Stimulated activated CD4-positive, alpha-beta T cell treated with anti-CD3 and anti-CD28 coated beads, Interleukin-12 subunit alpha, Interleukin-12 subunit beta, amount 100 ng/mL, for 4 hours (primary cell): ENCODE measurements at places on chromosomes 6 and 20.

- no peak for DNase-seq
Measured at GRCh38 chr6:46901882-46902314, 19.8 kb downstream of the ADGRF5 start.

DNA sequence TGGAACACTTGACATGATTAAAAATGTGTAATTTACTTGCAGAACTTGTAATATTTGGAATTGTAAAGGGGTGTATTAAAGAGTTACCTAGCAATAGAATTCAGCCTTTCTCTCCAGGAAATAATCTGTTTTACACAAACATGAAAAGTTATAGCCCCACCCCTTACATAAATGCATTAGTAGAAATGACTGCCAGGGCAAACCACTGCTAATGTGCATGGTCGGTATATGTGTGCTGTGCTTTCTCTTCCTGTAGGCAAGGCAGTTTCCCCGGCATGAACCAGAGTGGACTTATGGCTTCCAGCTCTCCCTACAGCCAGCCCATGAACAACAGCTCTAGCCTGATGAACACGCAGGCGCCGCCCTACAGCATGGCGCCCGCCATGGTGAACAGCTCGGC lies 156.5 kb downstream of the TMEM242 start:
- no peak for DNase-seq

DNA sequence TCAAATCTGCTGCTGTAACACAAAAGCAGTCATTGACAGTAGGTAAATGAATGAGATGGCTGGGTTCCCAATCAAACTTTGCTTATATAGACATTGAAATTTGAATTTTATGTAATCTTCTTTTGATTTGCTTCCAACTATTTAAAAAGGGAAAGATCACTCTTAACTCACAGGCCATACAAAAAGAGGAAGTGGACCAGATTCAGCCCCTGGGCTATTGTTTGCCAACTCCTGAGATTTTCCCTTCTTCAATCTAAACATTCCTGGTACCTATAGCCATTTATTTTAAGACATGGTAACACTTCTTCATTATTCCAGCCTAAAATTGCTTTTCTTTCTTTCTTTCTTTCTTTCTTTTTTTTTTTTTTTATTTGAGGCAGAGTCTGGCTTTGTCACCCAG lies 260.6 kb downstream of the TFAP2A start:
- DNase-seq = no peak

GRCh38 chr6:134422426-134423231 lies 104.7 kb upstream of the SGK1 start:
- DNase-seq = no peak

DNA sequence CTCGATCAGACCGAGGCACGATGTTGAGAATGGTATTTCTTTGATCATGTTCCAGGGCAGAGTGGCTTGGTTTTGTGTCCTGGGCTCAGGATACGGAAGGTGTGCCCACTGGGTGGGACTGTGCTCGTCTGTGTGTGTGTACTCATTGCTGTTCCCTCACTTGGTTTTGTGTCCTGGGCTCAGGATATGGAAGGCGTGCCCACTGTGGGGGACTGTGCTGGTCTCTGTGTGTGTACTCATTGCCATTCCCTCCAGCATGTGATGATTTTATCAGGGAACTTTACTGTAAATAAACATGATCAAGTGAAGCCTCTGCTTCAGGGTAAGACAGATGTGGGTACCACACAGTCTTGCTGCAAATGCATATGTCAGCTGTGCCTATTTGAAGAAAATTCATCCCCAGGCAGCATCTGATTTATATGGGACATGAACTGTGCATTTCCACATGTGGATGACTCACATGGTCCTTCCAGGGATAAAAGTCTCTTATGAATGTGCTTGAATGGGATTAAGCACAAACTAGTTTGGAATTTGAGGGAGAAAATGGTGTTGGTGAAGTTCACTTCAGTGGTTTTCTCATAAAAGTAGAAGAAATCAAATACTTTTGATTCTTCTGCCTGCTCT lies 274.3 kb downstream of the QKI start:
- no peak for DNase-seq

DNA sequence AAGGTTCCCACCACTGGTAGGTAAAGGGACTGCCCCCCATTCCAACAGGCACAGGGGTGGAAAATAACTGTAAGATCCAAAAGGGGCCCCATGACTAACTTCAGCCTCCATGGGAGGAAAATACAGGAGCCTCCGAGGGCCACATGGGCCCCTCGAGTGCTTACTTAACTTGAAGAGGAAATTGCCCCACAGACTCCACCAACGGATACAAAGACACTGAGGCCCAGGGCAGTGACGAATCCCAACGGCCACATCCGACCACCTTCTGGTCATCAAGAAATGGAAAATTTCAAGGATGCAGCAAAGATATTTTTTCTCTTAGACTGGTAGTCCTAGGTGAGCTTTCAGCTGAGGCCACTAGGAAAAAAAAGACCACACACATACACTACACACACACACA lies 116.0 kb upstream of the MRPS10 start:
- no peak for DNase-seq

- peak; percentile 49 for DNase-seq
Measured at GRCh38 chr6:129766959-129767728, 57.2 kb upstream of the ARHGAP18 start.

- no peak for DNase-seq
Measured at GRCh38 chr6:31377029-31377428, 20.1 kb upstream of the HLA-B start.

DNA sequence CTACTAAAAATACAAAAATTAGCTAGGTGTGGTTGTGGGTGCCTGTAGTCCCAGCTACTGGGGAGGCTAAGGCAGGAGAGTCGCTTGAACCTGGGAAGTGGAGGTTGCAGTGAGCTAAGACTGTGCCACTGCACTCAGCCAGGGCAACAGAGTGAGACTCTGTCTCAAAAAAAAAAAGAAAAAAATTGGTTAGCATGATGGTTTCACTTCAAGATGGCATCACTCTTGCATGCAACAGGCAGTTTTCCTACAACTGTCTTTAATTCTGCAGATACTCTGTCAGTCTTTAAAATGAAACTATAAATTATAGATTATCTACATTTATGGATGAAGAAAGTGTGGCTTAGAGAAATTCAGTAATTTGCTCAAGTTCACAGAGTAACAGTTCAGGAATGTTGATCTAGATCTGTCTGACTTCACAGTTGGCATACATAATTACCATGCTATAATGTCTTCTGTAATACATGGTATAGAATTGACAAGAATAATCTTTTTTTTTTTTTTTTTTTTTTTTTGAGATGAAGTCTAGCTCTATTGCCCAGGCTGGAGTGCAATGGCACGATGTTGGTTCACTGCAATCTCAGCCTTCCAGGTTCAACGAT lies 27.0 kb downstream of the ITCH start:
- no peak for DNase-seq

DNA sequence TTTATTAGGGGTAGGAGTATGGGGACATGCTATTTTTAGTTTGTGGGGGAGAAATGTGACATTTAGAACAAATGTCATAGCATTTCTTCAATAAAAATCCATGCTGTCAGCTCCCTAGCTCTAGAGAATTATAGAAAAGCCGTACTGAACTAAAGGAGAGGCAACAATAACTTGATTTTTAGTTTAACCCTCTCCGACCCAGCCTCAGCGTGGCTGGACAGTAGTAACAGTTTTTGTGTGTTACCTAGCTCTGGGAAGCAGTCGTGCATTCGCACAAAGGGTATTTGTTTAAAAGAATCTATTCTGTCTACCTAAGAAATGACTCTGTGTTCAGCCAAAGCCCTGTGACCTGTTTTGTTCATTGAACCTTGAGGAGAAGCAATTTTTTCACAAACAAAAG lies 442.4 kb upstream of the SOX4 start:
- no peak for DNase-seq

GRCh38 chr20:41245086-41245707 lies 72.3 kb downstream of the ZHX3 start:
- no peak for DNase-seq

GRCh38 chr6:78701407-78701806 lies 165.9 kb upstream of the IRAK1BP1 start:
- no peak for DNase-seq

DNA sequence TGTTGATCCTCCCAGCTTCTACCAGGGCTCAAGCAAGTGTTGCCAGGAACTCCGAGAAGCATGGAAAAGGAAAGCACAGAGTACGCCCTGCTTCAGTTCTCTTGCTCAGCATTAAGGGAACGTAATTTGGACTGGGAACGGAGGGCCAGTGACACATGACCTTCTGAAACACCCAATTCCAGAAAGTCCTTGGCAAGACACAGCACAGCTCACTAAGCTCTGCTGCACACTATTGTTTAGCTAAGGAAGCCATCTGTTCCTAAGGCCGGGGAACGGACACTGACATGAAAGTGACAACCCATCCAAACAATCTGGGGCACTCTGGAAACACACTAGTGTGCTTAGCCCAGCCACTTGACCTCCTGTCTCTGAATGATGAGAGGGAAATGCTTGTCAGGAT lies 56.9 kb upstream of the NXT1 start:
- no peak for DNase-seq

- DNase-seq = no peak
Measured at GRCh38 chr6:137261761-137262160, 42.6 kb upstream of the IFNGR1 start.

- no peak for DNase-seq
Measured at GRCh38 chr6:10791673-10792072, 44.1 kb downstream of the TMEM14B start.

DNA sequence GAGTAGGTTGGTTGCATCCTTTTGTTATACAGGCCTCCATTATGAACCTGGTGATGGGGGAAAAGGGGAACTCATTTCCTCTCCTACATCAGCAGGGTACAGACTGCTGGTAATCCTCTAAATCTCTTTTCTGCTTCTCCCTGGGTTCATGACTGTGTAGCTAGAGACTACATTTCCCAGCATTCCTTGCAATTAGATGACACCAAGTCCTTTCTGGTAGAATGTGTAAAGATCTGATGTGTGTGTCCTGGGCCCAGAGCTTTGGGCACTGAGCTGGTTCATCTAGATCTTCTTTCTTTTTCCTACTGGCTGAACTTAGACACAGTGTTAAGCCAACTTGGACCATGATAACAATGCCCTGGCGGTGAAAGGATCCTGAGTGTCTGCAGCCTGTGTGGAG lies 104.7 kb upstream of the IFNGR1 start:
- DNase-seq = no peak

DNA sequence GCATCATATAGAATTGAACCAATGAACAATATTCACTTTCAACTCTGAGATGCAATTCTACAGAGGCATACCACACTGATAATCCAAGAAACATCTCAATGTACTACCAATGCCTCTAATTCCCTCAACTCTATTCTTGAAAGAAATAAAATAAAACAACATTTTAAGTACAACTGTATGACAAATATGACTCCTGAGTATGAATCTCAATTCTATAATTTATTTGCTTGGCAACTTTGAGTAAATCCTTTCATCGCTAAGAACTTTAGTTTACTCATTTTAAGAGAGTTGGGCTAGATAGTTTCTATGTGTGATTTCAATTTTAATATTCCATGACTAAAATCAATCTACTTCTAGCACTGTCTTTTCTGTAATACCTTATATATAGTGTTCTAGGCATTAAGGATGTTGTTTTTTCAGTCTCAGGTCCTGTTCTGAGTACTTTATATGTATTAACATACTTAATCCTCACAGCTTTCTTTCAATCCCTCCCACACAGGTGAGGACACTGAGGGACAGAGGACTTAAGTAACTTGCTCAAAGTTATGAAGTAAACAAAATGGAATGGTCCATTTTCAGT lies 33.4 kb downstream of the GOPC start:
- DNase-seq = no peak

- no peak for DNase-seq
Measured at GRCh38 chr20:24588047-24588635, 118.7 kb downstream of the SYNDIG1 start.

DNA sequence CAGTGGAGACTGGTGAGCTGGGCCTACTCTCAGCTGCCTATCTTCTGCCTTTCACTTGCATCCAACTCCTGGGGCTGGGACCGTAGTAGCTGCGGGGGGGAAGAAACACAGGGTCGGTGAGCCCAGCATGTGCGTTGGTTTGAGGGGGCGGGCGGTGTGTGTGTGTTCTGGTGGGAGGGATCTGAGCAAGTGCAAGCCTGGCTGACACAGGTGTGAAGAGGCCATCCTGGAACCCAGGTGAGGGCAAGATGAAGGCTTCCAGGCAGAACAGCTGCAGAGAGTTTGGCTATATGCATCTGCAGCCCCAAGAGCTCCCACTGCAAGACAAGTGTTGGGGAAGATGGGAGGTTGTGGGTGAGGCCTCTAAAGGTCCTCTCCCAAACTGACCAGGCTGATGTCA lies 30.6 kb downstream of the MOCS1 start:
- no peak for DNase-seq

- DNase-seq = no peak
Measured at GRCh38 chr6:98539741-98540140, 294.6 kb upstream of the POU3F2 start.

DNA sequence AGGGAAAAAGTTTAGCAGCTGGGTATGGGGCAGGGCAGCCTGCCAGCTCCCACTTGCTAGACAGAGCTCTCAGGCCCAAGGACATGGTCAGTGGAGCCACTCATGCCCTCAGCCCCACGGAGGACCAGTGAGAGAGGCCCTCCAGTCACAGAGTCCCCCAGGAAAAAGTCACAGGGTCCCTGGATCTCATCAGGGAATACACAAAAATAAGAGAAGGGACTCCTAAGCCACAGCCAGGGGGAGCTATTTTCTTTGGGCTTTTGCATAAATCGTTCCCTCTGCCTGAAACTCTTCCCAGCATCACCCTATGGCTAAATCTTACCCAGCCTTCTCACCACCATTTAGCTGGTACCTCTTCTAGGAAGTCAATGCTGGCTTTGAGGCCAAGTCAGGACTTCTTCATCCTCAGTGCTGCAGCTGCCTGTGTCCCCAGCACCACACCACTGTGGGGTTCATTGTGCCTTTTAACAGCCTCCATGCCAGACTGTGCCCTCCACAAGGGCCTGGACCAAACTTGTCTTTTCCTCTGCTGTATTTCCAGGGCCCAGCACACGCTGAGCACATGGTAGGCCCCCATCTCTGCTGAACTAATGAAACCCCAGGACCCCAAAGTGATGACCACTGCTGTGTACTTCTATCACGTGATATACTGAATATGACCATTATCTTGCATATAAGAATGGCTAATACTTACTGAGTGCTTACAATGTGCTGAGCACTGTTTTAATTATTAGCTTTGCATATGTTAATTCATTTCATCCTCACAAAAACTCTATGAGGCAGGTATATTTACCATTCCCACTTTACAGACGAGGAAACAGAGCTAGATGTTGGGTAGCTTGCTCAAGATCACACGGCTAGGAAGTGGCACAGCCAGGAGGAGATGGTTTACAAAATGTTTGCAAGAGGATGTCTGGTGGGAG lies 2.0 kb downstream of the ZNF335 start:
- no peak for DNase-seq

GRCh38 chr6:135555550-135555949 lies 58.0 kb upstream of the AHI1 start:
- DNase-seq = no peak
